ENCODE measurements at places on chromosomes 7 and 10.

- no peak for DNase-seq
These were observed 22.1 kb downstream of the TMEM106B start for GRCh38 chr7:12233175-12233574.

DNA sequence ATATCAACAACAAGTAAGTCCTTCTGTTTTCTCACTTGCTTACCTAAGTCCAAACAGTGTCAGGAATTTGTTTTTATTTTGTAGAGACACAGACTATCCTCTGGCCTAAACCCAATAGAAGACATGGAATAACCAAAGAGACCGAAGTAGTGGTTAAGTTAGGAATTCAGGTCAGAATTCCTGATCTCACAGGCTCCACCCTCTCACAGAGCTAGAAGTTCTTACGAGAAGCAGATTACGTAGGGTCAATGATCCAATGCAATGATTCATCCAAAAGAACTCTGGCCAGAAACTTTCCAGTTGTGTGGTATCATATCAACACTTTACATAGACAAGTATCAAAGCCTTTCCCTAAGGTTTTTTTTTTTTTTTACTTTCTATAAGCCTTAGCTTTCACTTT is 73.8 kb downstream of the IQUB start:
- DNase-seq = no peak

DNA sequence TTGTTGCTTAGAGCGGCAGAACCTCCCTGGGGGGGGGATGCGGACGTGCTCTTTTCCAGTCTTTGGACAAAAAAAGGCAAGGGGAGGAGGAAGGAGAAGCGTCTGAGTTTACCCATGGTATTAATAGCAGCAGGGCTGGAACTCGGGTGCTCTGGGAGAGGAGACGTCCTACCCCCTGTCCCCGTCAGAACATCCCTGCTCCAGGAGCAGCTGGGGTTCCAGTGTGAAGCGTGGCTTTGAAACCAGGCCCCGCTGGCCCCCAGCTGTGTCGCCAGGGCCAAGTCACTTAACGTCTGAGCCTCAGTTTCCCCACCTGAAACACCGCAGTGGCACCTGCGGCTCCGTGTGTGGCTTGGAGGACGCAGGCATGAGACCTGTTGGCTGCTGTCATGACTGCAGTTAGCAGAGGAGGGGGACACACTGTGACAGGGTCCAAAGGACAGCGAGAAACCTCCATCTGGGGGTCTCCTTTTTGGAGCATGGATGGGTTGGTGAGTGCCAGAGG is 1.4 kb downstream of the AMZ1 start:
- no peak for DNase-seq

DNA sequence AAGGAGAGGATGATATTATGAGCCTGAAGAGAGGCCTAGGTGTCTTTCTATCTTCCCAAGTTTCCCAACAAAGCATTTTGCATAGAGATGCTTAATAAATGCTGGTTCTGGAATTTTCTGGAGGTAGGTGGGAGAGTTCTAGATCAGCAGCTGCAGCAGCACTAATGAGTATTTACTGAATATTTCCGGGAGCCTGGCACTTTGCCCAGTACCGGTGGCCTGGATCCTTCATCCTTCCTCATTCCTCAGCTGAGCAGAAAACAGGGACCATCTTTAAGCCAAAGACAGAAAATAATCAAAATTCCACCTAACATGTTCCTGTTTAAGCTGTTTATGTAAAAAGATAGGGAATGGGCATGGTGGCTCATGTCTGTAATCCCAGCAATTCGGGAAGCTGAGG is 813.2 kb upstream of the AUTS2 start:
- no peak for DNase-seq

GRCh38 chr7:17844022-17844421 is 96.3 kb downstream of the SNX13 start:
- no peak for DNase-seq

- no peak for DNase-seq
These were observed 237.5 kb upstream of the GRB10 start for GRCh38 chr7:51019891-51020870.

- no peak for DNase-seq
These were observed 4.6 kb upstream of the USP6NL start for GRCh38 chr10:11616021-11616420.

DNA sequence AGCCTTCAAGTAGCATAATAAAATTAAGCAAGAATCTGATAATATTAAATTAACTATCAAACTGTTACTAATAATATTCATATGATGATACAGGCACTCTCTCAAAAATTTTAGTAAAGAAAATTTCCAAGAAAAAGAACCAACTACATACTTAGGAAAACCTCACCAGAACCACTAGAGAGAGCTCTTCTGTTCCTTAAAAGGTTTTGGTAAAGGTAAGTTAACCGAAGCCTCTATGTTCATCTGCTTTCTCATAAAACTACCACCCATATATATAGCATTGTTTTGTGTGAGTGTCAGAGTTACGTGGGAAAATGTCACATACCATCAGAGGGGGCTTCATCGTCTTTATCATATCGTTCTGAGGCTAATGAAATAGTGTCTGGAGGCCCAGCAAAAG is 20.7 kb downstream of the SKAP2 start:
- no peak for DNase-seq

GRCh38 chr10:98383869-98384268 is 31.1 kb downstream of the PYROXD2 start:
- no peak for DNase-seq

DNA sequence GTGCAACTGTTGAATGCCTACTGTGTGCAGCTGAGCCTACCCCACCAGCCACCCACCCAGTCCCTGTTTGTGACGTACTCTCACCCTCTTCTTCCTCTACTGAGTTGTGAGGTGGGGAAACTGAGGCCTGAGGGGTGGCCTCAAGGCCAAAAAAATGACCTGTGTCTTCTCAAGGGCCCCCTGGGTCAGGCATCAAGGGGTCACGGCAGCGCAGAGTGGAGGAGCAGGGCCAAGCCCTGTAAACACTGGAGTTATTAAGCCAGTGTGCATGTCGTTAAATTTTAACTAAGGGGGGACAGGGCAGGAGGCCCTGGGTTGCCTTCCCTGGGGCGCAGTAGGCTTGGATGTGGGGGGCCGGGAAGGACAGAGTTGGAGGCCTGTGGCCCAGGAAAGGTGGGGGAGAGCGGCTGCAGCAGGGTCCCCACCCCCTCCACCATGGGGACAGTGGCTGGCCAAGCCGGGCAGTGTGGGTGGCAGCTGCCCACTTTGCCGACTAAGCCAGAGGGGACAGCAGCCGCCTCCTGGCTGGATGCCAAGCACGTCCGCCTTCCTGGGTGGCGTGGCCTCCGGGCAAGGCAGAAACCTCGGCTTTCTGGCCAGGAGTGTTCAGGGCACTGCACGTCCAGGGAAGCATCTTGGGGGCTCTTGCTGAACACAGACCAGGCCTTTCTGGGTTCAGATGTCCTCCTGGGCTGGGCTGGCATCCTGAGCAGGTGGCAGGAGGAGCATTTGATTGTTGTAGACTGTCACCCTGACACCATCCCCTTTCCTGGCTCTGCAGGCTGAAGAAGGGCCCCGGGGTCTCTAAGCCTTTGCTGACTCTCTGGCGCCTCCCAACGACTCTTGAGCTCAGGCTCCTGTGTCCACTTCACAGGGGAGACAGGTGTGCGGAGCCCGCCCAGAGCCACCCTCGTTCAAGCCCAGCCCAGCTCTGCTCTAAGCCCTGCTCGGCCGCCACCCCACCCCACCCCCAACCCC is 1.9 kb downstream of the SLC29A4 start:
- DNase-seq = no peak

DNA sequence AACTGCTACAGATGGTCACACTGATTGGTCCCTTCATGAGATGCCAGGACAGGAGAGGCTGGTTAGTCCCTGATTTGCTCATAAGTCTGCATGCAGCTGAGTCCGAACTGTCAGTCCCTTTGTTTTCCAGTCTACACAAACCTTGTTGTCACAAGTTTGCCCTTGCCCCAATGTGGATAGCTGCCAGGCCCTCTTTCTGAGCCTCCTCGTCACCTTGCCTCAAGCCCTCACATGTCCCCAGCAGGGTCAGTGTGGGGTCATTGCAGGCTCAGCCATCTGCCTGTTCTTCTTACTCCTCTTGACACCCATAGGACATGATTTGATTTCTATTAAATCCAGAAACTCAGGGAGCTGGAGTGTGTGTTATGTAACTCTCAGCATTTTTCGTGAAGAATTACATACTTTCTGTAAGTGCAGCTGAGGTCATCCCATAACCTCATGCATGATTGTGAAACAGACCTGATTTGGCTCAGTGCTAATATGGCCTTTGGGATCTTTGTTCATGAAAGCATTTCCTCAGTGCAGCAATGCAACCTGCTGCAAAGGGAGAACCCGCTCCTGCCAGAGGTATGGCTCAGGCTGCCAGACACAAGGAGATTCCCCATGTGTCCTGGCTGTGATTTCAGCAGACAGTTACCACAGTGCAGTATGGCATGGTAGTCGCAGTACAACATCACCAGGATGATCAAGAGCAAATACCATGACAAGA is 70.0 kb upstream of the ZMIZ2 start:
- no peak for DNase-seq
